ENCODE measurements at places on chromosomes 7 and 10. TPM values are rescaled to one million over a fixed set of nuclear protein-coding genes. Genes with fewer than 3 reads are reported as not detected.

Gene MBL2
- not detected for total RNA-seq

Gene H2BK1
- not detected for total RNA-seq

Gene DPYSL4
- not detected for total RNA-seq

DNA sequence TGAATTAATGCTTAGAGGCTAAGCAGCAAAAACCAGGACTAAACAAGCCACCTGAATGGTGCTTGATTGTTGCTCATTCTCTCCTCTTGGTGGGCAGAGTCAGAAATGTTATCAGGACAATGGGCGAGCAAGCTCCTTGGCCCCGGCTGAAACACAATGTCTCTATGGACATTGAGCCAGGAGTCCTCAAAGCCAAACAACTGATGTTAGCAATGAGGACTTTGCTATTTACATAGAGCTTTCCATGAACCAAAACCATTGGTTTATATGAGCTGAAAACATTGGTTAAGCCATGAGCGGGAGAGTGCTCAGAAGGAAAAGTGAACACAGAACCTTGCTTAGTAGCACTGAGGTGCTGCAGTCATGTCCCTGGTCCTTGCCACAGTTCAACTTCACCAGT, 21.5 kb upstream of the NPVF start:
- no peak for DNase-seq

DNA sequence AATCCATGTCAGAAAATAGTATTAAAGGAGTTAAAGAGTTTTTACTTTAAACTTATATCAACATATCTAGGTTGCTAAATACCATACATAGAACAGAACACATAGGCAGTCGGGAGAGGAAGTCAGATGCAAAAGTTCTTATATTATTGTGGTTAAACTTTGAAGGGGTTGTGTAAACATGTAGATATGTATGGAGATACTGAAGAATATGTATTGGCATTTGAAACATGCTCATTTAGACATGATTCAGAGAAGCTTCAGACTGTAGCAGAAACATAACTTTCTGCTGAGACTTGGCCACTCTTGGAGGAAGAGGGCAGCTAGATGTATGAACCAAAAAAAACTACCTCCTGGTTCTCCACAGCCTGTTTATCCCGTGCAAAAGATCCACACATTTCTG, 103.5 kb upstream of the FERD3L start:
- DNase-seq = no peak

GRCh38 chr10:132166216-132166950, 20.4 kb upstream of the DPYSL4 start:
- no peak for DNase-seq

Gene HECW1
- 0.73 TPM for total RNA-seq

- DNase-seq = no peak
These were observed 53.2 kb downstream of the WDFY4 start for GRCh38 chr10:48737886-48738285.

DNA sequence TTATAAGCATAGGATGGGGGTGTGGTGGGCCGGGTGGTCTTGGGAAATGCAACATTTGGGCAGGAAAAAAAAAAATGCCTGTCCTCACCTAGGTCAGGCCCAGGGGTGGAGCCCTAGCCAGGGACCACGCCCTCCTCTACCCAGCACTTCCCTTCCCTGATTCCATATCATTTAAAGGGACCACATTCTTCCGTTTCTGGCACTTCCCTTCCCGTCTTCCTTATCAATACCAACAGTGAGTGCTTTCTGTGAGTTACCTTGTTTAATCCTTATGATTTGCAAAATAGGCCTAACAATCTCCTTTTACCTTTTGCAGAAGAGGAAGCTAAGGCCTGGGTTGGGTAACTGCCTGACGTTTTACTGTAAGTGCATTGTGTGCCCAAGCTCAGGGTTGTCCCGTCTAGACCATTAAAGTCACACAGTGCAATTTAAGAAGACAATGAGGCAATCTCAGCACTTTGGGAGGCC, 16.7 kb upstream of the C10orf95 start:
- peak; percentile 50 for DNase-seq

- no peak for DNase-seq
These were observed at the start of gene C10orf120 for GRCh38 chr10:122699796-122700455. Gene C10orf120, minus strand, starts transcription at chr10:122699846. Its CDS starts 56 bp downstream, at chr10:122699790.

GRCh38 chr7:66380272-66380888, 175.2 kb downstream of the TPST1 start:
- DNase-seq = no peak

- no peak for DNase-seq
These were observed 291.8 kb downstream of the CRPPA start for GRCh38 chr7:16129431-16130110.

Gene CDHR1
- not detected for total RNA-seq

DNA sequence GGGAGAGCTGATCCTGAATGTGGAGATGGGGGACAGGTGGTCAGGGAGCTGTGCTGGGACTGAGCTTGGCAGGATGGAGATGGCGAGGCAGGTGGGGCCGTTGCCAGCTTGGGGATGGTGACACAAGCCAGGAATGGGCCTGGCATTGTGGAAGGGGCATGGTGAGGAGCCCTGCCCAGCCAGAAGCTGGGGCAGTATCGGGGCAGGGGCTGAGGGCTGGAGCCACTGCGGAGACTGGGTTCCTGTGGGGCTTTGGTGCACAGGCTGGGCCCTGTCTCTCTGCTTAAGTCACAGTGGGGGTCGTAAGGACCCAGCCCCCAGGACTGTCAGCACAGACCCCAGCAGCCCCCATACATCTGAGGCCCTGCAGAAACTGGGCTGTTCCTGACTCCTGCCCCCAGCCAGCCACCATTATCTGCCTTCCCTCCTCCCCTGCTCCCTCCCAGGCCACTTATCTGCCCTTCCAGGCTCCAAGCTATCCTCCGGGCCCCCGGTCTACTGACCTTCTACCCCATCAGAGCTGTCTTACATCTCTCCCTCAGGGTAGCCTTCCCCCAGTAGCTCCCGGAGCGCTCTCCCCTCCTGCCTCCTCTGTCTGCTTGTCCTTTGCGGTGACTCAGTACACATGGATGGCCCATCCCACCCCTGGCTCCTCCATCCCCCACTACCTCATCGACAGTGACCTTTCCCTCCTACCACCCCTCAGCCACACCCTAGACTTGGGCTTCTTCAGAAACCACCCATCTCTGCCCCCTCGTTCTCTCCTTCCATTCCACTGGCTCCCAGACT, 44.2 kb downstream of the PPIF start:
- peak; percentile 24 for DNase-seq

DNA sequence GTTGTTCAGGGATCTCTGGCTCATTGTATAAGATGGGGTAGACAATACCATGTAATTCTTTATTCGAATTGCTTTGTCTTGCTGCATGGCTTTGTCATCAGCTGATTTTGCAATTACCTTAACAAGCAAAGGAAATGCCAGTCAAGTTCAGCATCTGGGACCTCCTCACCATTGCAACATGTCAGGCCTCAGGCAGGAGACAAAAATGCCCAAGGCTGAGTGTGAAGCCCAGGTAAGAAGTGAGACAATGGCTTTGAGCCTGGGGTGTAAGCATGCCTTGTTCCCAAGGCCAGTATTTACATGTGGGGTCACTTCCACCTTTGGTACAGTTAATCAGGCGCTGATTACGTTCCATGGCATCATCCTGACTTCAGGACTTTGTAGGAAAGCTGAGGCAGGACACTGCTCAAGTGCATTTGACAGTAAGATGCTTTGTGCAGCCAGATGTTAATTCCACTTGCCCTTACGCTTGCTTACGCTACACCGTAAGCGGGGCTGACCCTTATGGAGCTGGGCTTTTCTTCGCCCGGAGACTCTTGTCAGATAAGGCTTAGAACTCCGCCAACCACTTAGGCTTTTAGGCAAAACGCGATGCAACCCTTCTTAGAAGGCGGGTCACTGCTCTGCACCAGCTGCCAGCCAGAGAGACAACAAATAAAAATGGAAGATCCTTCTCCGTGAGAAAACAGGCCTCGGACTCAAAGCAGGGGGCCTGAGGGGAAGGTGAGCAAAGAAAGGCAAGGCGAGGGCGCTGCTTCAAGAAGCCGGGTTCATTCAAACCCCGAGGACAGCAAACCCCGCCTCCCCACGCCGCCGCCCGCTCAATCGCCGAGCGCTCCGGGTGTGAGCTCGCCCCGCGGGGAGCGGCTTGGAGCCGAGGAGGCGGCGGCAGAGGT, 1.3 kb upstream of the SP4 start:
- no peak for DNase-seq

Gene RGR
- not detected for total RNA-seq

GRCh38 chr10:77837248-77837924, 89.2 kb downstream of the DLG5 start:
- peak; percentile 31 for DNase-seq

- DNase-seq = peak; percentile 32
These were observed 123.4 kb upstream of the NEBL start for GRCh38 chr10:21020545-21020944.

Gene C10orf105
- not detected for total RNA-seq

GRCh38 chr10:127122831-127123230, 73.6 kb downstream of the INSYN2A start:
- DNase-seq = no peak

GRCh38 chr10:35926846-35927245, 284.8 kb upstream of the FZD8 start:
- DNase-seq = no peak

DNA sequence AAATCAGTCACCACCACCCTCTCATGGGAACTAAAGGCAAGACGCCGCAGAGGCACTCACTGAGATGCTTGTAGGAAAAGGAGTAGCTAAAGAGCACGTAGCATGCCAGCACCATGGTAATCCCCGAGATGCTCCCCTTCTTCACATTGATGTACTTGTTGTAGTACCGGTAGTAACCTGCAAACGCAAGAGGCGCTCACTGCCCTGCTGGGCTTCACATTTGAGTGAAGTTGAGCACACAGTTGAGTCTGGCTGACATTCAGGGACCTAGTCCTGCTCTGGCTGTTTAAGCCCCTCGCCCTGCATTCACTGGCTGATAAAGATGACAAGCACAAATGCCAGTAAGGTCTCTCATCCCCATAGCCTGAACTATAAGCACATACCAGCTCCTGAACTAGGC, 6.9 kb downstream of the ATP5MF start:
- DNase-seq = no peak

- DNase-seq = no peak
These were observed 149.2 kb downstream of the XPNPEP1 start for GRCh38 chr10:109774121-109774440.

DNA sequence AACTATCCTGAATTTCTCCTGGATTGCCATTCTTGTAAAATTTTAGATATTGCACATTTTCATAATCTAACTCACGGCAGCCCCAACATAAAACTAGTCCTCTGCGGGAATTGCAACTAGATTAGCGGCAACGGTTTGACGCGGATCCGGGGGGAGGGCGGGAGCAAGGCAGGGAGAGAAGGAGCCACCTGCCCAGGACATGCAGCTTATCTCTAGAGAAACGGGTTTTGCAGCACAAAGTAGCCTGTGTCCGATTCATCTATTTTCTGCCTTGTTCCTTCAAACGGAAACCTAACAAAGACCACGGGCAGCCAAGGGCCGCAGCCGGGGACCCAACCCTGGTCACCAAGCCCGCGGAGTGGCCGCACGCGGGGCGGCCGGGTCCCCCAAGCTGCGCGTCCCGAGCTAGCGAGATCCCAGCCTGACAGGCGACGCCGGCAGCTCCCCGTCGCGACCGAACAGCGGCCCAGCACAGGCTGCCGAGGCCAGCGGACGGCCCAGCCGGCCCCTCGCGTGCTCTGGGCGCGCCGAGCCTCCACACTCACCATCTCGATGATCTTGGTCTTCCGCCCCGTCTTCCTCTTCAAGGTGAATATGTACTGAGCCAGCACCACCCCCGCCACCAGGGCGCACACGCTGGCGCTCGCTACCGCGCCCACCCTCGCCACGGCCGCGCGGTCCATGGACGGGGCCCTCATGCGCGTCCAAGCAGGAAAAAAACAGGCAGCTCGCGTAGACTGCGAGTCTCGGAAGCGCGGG, at the start of gene NT5C3A:
TSS of gene NT5C3A (minus strand) at position 754 of the 759 bp plus-strand sequence. CDS start at position 683, 71 bp downstream.
- DNase-seq = peak; percentile 38

Gene PLAU
- 5.5 TPM for total RNA-seq

GRCh38 chr7:12025246-12025645, 185.8 kb upstream of the TMEM106B start:
- DNase-seq = no peak

DNA sequence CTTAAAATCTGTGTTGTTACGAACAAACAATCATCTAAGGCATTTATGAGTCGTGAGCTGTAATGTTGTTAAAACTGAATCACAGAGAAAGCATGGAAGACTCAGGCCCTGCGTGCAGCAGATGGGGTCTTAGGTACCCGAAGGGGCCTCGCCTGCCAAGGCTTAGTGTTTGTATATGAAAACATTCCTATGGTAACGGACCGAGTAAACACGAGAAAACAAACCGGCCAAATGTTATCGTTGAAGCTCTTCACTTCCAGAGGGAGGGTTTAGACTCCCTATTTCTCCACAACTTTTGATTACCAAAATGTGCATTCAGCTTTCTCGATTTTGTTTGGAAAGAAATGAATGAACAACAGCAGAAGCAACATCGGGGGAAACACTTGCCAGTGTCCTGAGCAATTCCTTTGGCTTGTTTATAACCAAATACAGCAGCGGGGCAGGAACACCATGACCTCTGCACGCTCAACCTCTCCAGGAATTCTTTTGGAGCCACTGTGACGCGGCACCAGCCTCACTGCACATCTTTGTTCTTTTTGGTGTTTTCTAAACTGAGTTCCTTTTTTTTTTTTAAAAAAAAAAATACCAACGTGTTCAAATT, 121.6 kb upstream of the KLF6 start:
- peak; percentile 65 for DNase-seq

- DNase-seq = no peak
These were observed 3.7 kb downstream of the AGR2 start for GRCh38 chr7:16801111-16801542.

- DNase-seq = no peak
These were observed 14.4 kb upstream of the PCBD1 start for GRCh38 chr10:70902661-70903261.
